ENCODE measurements at places on chromosomes 1 and 21. TPM values are rescaled to one million over a fixed set of nuclear protein-coding genes. Genes with fewer than 3 reads are reported as not detected.

GRCh38 chr1:75522389-75522788 lies 88.5 kb downstream of the SLC44A5 start:
- no peak for DNase-seq
- H3K27me3 ChIP-seq: no peaks in the 10 kb centered on the region
- H3K36me3 ChIP-seq: no peaks in the 10 kb centered on the region

GRCh38 chr1:15400627-15401026 lies 9.1 kb upstream of the EFHD2 start:
- H3K27me3 ChIP-seq: peaks cover 12% of the 10 kb centered on the region
- no peak overlapping the region for H3K4me3 ChIP-seq
- H3K36me3 ChIP-seq: no peaks in the 10 kb centered on the region
- DNase-seq: no peak
- no peak overlapping the region for H3K27ac ChIP-seq

DNA sequence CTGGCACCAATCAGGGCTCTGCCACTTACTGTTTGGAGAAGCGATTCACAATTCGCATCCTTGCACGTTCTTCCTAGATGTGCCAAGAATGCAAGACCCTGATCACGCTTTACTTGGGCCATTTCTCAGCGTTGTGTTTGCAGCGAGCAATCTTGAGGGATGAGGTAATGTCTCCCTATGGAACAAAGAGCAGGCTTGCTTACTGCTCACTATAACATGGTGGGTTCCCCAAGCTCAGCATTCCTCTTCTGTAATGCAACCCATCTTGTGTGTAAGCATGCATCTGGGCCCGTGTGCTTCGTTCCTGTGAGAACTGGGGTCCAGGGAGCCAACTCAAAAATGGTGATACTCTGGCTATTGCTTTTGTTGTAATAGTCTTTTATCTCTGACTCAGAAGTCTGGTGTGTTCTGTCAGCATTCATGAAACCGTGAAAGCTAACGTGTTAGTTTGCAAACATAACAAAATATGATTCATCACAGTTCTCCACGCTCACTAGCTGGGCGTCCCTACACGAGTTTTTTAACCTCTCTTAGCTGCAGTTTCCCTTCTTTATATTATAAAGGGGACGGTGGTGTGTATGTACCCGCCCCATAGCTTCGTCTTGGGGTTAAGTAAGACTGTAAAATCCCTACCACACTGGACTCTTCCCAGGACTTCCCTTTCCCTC lies 33.3 kb downstream of the DNTTIP2 start:
- no peaks in the 10 kb centered on the region for H3K36me3 ChIP-seq
- DNase-seq: no peak
- peak overlapping the region; percentile 85 for H3K4me3 ChIP-seq
- H3K27me3 ChIP-seq: peaks cover 2% of the 10 kb centered on the region

DNA sequence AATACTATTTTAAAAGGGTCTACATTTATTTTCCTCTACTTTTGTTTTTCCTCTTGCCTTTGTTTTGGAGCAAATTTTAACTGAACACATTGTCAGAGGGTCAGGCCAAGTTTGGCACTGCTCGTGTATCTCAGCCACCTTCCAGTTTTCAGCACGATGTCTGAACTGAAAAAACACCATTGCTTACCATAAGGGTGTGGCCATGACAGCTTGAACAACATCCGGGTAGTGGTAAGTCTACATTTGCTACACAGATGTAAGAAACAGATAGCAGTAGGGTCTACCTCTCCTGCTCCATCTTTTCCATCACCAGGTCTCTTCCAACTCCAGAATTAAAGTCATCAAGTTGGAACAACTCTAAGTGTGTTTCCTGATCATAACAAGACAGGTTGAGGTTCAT lies 4.2 kb downstream of the HIVEP3 start:
- no peak for DNase-seq
- H3K27ac ChIP-seq: peak overlapping the region; percentile 95
- H3K4me1 ChIP-seq: peaks cover 75% of the 10 kb centered on the region

DNA sequence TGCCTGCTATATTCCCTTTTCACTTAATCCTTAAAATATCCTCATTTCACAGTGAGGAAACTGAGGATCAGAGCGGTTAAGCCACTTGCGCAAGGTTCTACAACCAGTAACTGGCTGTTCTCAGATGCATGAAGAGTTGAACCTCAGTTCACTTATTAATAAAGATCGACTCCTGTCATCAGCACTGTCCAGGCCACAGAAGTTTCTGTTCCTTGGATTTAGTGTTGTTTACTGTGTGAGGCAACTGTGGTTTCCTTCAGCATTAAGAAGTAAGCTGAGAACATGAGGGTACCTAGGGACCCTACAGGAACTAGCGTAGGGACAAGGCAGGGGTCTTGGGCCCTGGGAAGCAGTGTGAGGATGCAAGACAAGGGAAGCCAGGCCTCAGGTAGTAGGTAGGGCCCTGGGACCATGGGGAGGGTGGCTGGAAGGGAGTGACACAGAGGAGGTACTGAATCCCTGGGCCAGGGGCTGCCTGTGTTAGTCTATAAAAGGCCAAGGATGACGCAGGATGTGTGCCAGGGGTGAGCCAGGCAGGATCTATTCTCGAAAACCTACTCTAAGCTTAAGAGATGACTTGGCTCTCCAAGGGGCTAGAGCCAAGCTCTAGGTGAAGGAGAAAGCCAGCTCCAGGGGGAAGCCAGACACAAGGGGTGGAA lies 181.2 kb upstream of the CSF3R start:
- H3K4me3 ChIP-seq: no peak overlapping the region
- no peaks in the 10 kb centered on the region for H3K36me3 ChIP-seq
- peaks cover 15% of the 10 kb centered on the region for H3K27me3 ChIP-seq
- H3K4me1 ChIP-seq: no peaks in the 10 kb centered on the region
- no peak overlapping the region for H3K27ac ChIP-seq

- H3K36me3 ChIP-seq: no peaks in the 10 kb centered on the region
- H3K4me3 ChIP-seq: no peak overlapping the region
- no peak for DNase-seq
- no peak overlapping the region for H3K27ac ChIP-seq
- peaks cover 15% of the 10 kb centered on the region for H3K27me3 ChIP-seq
- H3K4me1 ChIP-seq: peaks cover 7% of the 10 kb centered on the region
Measured at GRCh38 chr1:202234331-202235002, 40.9 kb downstream of the LGR6 start.

DNA sequence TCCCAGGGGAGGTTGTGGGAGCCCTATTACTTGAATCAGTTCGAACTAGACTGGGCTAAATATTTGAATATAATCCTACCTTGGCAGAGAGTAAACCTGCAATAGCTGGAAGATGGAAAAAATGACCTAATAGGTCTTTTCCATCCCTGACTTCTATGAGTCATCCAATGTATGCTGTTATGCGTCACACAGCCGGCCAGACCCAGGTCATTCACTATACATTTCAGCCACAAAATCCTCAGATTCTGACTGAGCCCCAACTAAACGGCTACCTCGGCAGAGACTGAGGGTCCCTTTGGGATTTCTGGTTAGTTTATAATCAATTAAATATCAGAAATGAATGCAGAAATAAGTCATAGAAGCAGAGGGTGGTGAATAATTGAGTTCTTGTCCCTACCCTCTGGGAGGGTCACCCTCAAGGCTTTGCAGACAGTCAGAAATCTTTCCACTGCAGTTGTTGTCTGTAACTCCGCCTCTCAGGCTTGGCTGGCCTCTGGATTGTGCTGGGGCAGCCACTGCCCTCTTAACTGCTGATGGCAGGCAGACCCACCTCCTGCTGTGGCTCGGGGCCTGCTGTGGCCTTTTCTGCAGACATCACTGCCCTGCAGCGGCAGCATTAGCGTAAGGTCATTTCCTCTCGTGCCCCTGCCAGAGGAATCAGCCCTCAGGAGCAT lies 240.5 kb downstream of the TGFB2 start:
- H3K4me1 ChIP-seq: no peaks in the 10 kb centered on the region
- DNase-seq: no peak

GRCh38 chr21:18741954-18742353 lies 338.4 kb upstream of the TMPRSS15 start:
- no peaks in the 10 kb centered on the region for H3K36me3 ChIP-seq
- H3K4me3 ChIP-seq: no peak overlapping the region
- H3K27ac ChIP-seq: no peak overlapping the region
- no peaks in the 10 kb centered on the region for H3K27me3 ChIP-seq
- no peaks in the 10 kb centered on the region for H3K4me1 ChIP-seq

DNA sequence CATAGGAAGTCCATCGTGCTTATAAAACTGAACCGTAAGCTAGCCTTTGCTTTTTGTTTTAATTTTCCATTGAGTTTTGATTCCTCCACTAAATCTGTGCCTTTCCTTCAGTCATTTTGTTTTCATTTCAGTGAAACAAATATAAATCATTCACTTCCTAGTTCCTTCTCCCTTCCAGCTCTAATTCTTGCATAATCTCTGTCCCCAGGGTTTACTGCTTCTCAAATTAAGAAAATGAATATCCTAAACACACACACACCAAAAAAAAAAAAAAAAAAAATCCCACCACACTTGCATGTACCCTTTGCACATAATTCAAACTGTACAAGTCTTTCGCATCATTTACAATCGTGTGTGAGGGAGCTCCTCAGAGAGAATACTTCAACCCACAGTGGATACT lies 6.8 kb downstream of the KCNH1 start:
- no peaks in the 10 kb centered on the region for H3K4me1 ChIP-seq
- H3K27me3 ChIP-seq: peaks cover 38% of the 10 kb centered on the region

GRCh38 chr21:33940164-33940880 lies 24.7 kb upstream of the ATP5PO start:
- peaks cover 75% of the 10 kb centered on the region for H3K4me1 ChIP-seq
- no peaks in the 10 kb centered on the region for H3K27me3 ChIP-seq

DNA sequence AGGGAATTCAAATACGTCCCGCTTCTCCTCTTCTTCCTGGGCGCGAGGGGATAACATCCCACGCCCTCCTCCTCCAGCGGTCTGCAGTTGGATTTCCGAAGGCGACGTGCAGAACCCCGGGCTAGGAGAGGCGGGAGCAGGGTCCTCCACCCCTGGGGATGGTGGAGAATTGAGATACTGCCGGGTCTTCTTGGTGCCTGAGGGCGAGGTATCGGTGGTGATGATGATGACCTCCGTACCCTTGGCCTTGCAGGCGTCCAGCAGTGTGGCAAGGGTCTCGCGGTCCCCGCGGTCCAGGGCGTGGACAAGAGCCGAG lies 3.2 kb upstream of the LIX1L start:
- H3K36me3 ChIP-seq: peaks cover 2% of the 10 kb centered on the region
- H3K27me3 ChIP-seq: no peaks in the 10 kb centered on the region
- H3K27ac ChIP-seq: peak overlapping the region; percentile 36
- peaks cover 74% of the 10 kb centered on the region for H3K4me1 ChIP-seq

- H3K27me3 ChIP-seq: peaks cover 1% of the 10 kb centered on the region
- no peak for DNase-seq
- H3K4me3 ChIP-seq: no peak overlapping the region
- H3K27ac ChIP-seq: no peak overlapping the region
- H3K4me1 ChIP-seq: no peaks in the 10 kb centered on the region
Measured at GRCh38 chr21:45923146-45923545, 58.4 kb upstream of the COL6A1 start.

DNA sequence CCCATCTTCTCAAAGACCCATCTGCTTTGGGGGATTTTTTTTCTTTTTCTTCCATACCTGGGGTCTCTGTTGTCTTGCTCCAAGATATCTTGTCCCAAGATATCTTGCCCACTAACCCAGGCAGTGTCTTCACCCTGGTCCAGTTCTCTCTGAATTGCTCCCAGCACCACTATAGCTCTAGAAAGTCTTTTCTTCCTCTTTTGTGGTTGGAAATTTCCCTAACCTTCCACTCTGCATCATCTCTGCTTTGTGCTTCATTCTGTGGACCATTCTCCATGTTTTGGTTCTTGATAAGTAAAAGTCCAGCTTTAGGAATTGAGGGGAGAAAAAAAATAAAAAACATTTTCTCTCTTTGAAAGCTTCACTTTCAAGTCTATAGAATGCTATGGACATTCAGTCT lies 20.9 kb downstream of the STYXL2 start:
- H3K4me1 ChIP-seq: peaks cover 34% of the 10 kb centered on the region
- H3K27me3 ChIP-seq: peaks cover 12% of the 10 kb centered on the region
- peaks cover 10% of the 10 kb centered on the region for H3K36me3 ChIP-seq
- no peak overlapping the region for H3K4me3 ChIP-seq
- no peak for DNase-seq

DNA sequence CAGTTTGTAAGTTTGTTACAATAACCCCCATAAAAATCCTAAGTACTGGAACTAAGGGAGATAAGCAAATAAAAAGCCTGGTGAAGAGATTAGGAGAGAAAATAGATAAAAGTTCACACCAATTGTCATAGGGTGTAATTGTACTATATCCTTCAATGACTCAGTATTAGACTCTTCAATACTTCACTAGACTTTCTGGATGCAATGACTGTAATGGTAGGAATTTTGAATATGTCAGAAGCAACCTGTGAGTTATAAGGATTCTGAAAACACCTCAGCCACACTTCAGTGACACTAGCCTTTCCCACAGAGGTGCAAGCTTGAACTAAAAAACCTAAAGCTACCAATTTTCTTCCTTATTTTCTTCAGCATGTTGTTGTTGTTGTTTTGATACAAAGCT lies 147.9 kb downstream of the PTGER3 start:
- no peak overlapping the region for H3K27ac ChIP-seq
- DNase-seq: no peak
- H3K4me1 ChIP-seq: peaks cover 16% of the 10 kb centered on the region
- H3K36me3 ChIP-seq: no peaks in the 10 kb centered on the region

DNA sequence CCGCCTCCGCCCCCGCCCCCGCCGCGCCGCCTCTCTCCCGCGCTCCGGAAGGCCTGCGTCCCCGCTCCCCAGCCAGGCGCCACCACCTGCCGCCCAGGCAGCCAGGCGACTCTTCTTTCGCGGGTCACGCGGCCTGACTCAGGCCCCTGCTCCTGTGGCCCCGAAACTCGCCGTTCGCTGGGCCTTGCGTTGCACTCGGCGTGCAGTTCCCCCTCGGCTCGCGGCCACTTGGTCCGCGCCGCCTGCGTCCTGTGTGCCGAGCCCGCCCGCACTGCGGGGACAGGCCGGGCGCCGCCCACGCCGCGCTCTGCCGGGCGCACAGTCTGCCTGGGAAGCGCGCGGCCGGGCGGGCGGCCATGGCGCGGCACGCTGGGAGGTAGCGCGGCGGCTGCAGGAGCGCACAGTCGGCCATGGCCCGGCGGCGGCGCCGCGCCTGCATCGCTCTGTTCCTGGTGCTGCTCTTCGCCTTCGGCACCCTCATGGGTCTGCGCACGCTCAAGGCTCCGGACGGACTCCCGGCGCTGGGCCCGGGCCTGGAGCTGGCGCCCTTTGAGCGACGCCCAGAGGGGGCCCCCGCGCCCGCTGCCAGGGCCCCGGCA lies at the start of gene MANEAL:
MANEAL (plus strand) TSS at position 75 of the 599 bp plus-strand sequence; CDS start at position 411, 336 bp downstream.
- peaks cover 14% of the 10 kb centered on the region for H3K4me1 ChIP-seq
- no peaks in the 10 kb centered on the region for H3K36me3 ChIP-seq
- peak within 1 kb of the TSS; percentile 80 for H3K4me3 ChIP-seq
- H3K27ac ChIP-seq: no peak within 1 kb of the TSS

- DNase-seq: no peak
- H3K27me3 ChIP-seq: peaks cover 16% of the 10 kb centered on the region
- no peaks in the 10 kb centered on the region for H3K4me1 ChIP-seq
- H3K4me3 ChIP-seq: no peak overlapping the region
- H3K27ac ChIP-seq: no peak overlapping the region
Measured at GRCh38 chr1:8040586-8040985, 14.5 kb upstream of the ERRFI1 start.

- no peak for DNase-seq
- H3K27ac ChIP-seq: no peak overlapping the region
- no peaks in the 10 kb centered on the region for H3K4me1 ChIP-seq
- no peaks in the 10 kb centered on the region for H3K36me3 ChIP-seq
Measured at GRCh38 chr1:115193046-115193828, 103.9 kb upstream of the TSPAN2 start.

TNN gene
- not detected for total RNA-seq

HECTD3 gene
- 22.2 TPM for total RNA-seq

CALML6 gene
- total RNA-seq: 0.51 TPM

MX2 gene
- 8.2 TPM for total RNA-seq

F3 gene
- 0.16 TPM for total RNA-seq

PBXIP1 gene
- total RNA-seq: 27.9 TPM

HORMAD1 gene
- total RNA-seq: not detected

UMODL1 gene
- total RNA-seq: not detected

S100A16 gene
- total RNA-seq: not detected
